ENCODE measurements at places on chromosomes 6 and 20.
A peak's percentile ranks its signal among the peaks of the same experiment; 100 is the strongest.

DNA sequence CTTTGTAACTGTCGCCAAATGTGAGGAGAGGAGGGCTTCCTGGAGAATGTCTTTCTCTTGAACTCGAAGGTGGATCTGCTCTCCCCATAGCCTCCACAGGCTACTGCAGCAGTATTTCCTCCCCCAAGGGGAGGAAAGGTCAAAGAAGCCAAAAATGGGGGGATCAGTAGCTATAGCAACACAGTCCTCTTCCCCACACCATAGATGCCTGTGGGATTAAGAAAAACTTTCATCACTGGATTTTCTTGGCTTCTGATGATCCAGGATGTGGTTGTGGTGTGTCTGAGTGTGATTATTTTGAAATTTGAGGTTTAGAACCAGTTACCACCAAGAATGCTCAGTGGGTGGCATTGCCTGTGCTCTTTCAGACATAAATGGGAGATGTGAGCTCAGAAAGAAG, 140.1 kb upstream of the SPACA1 start:
- DNase-seq, result no peak

GRCh38 chr6:169141671-169142537, 111.7 kb downstream of the THBS2 start:
- no peak for DNase-seq

DNA sequence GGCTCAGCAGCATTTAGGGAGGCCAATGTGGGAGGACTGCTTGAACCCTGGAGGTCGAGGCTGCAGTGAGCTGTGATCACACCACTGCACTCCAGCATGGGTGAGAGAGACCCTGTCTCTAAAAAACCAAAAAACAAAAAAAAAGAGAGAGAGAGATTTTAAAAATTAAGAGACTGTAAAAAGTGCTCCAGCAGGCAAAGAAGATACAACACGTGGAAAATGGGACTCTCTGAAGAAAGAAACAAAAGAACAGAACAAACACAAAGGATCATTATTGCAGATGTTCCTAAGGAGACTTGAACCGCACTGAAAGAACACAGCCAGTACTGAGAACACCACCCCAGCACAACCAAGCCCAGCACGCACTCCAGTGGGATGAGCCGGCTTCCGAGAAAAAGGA, 74.2 kb downstream of the TAF4 start:
- DNase-seq, result no peak

DNA sequence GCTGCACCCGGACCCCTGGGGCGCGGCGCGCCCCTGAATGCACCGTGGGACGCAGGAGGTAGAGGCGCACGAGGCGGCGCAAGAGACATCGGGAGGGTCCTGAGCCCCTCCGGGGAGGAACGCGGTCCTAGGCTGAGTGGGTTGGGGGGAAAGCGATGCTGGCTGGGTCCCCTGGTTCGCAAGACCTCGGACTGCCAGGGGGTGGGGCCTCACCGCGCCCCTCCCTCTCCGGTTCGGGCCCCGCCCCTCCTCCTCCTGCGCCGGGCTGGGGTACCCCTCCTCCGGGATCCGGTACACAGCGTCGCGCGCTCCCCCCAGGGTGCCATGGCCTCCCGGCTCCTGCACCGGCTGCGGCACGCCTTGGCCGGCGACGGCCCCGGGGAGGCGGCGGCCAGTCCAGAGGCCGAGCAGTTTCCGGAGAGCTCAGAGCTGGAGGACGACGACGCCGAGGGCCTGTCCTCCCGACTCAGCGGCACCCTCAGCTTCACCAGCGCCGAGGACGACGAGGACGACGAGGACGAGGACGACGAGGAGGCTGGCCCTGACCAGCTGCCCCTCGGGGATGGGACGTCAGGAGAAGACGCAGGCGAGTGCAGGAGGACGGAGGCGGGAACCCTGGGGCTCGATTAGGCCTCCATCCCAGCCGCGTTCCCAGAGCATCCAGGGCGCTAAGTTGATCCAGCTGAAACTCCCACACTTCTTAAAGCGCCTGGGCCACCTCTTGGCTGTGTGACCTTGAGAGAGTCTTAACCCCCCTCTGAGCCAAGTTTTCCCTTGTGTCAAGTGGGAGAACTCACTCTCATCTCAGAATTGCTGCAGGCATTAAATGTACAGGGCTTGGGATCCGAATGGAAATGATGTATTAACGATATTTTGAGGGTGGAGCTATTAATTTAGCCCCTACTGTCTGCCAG, 541 bp downstream of the SNX21 start:
- peak; percentile 35 for DNase-seq

DNA sequence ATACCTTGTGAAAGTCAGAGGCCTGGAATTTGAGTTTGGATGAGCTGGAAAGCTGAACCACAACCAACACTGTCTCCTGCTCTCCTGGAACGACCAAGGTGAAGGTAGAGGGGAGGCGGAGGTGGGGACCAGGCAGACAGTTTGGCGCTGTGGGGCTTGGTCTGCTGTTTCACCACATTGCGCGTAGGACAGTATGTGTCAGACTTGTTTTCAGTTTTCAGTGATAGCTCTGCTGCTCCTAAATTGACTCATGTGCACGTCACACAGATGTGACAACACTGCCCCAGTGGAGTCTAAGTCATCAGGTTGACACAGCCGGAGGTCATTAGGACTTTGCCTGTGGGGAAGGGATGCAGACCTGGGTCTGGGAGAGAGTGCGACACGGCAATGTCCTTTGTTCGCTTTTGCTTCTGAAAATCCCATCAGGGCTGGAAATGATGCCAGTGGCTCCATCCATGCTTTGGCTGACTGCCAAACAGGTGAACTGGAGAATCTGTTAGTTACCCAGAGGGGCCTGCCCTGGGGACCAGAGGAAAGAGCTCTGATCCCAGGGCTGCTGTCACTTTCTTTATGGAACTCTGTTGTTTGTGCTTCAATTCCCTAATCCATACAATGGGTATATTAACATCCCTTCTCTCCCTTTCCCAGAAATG, 255.5 kb downstream of the CDC5L start:
- peak; percentile 70 for DNase-seq

DNA sequence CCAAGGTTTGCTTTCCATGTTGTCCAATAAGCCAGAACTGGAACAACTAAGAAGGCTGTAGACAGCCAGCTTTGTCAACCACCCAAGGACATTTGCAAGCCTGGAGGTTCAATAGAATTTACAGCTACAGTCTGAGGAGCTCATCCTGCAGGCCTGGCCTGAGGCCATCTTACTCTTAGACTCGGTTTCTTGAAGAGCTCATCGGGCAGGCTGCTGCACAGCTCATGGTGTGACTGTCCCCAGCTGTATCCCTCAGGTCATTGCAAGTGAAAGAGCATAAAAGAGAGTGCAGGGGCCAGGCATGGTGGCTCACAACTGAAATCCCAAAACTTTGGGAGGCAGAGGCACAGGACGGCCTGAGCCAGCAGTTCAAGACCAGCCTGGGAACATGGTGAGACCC, 96.9 kb upstream of the FOXQ1 start:
- DNase-seq, result no peak

DNA sequence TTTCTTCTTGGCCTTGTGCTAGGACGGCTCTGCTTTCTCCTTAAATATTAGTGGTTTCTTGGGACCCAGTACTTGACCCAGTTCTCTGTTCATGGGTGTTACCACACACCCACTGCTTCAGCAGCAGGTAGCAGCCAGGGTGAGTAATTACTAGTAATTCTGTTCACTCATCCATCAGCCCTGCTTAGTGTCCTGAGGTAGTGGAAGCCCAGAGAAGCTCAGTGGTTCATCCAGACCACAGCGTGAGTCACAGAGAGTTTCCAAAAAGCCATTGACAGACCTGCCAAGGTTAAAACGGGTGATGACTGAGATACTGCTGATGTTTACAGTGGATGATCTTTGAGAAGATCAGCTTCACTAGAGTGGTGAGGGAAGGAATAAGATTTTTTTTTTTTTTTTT, 51.7 kb upstream of the HINT3 start:
- DNase-seq, result peak; percentile 65

DNA sequence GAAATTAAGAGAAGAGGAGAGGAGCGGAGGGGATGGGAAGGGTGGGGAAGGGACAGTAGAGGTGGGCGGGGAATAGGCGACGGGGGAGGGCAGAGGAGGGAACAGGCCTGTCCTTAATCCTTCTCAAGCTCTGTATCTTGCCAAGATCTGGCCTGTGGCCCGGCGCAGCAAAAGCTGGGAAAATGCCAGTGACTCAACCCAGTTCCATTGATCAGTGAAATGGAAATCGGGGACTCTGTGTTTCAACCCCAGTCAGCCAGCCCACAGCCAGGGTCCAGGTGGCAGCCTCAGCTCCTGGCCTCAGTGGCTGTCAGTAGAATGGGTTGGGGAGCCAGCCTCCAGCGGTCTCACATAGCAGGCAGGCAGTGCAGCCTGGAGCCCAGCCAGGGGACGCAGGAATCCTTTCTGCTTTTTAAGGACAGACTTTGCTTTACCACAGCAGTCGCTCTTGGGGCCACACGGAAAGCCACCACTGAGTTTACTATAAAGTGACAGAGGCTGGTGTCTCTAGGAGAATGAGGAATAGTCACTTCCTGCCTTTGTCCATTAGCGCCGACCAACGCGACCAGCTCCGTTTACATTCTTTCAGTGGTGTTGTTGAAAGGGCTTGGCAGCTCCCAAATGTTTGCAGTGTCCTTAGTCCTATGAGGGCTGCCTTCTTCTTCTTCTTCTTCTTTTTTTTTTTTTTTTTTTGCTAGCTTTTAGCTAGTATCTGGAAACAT, 128.0 kb downstream of the RIN2 start:
- no peak for DNase-seq

- no peak for DNase-seq
These were observed 17.8 kb downstream of the HIVEP2 start for GRCh38 chr6:142927271-142927580.

DNA sequence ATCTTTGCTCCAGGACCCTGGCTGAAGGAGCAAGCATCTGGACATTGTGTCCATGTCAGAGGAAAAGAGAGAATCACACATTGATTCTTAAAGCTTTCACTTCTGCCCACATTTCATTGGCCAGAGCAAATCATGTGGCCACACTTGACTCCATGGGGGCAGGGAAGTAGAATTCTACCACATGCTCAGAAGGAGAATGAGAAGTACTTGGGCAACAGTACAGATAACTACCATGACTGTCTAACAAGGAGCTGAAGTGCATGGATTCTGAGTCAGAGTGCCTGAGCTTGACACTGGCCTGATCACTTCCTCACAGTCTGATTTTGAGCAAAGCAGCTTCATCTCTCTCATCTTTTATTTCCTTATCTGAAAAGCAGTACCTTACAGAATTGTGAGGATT, 38.6 kb downstream of the GHRH start:
- no peak for DNase-seq

GRCh38 chr6:17957498-17957897, 29.9 kb downstream of the KIF13A start:
- DNase-seq, result peak; percentile 9

- DNase-seq, result no peak
These were observed 69.6 kb downstream of the TMEM242 start for GRCh38 chr6:157253699-157254098.

DNA sequence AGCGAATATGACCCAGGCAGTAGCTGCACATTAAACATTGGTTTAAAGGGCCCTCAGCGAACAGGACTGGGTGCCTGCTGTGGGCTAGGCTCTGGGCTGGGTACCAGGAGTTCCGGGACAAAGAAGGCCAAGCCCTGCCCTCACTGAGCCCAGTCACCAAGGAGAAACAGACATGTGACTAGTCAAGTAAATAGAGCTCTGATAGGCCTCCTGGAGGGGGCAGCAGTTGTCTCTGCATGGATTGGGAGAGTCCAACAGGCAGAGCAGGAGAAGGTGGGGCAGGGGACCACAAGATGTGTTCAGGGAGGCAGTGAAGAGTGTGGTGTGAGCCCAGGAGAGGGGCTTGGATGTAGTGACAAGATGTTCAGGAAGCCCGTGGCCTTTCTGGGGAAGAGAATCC, 3.1 kb downstream of the HM13 start:
- DNase-seq, result no peak

- no peak for DNase-seq
These were observed 120.7 kb upstream of the ZFP64 start for GRCh38 chr20:52312132-52312729.

DNA sequence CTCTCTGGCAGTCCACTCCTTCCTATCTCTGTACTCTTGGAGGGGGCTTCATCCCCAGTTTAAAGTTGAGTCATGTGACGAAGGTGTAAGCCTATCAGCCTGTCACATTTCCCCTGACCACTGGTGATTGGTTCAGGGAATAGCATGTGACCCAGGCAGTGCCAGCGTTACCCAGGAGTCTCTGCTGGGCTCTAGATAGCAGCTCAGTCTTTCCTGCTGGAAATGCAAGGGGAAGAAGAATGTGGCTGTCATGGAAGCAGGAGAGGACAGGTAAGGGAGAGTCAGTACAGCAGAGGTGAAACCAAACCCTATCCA, 35.6 kb upstream of the NFATC2 start:
- DNase-seq, result no peak

- DNase-seq, result no peak
These were observed 51.4 kb upstream of the LGSN start for GRCh38 chr6:63371104-63371715.

DNA sequence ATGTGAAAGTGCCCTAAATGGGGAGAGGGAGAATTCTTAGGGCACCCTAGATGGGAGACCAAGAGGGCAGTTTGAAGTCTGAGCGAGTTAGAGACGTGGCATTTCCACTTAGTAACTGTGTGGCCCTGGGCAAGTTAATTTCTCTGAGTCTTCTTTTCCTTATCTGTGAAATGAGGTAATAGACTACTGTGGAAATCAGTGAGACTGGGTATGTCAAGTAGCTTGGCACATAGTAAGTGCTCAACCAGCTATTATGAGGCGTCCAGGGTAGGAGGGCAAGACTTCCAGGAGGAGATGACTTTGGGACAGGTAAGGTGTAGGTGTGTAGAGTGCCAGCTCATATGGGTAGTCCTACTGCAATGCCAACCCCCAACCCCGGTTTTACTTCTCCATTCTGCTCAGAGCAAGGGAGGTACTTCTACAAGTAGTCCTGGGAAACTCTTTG, 770 bp downstream of the KIF3B start:
- DNase-seq, result no peak
